Cortex of kidney (tissue), 1 donor: ENCODE measurements at places on chromosomes 6 and 20.

DNA sequence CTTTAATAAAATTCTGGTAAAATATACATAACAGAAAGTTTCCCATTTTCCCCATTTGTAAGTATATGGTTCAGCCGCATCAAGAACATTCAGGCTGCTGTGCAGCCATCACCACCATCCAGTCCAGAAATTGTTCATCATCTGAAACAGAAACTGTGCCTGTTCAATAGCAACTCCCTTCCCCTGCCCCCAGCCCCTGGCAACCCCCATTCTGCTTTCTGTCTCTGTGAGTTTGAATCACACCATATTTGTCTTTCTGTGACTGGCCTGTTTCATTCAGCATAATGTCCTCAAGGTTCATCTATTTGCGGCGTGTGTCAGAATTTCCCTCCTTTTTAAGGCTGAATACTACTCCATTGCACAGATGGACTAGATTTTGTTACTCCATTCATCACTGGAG, 19.1 kb downstream of the VSTM2L start:
- DNase-seq, result no peak

DNA sequence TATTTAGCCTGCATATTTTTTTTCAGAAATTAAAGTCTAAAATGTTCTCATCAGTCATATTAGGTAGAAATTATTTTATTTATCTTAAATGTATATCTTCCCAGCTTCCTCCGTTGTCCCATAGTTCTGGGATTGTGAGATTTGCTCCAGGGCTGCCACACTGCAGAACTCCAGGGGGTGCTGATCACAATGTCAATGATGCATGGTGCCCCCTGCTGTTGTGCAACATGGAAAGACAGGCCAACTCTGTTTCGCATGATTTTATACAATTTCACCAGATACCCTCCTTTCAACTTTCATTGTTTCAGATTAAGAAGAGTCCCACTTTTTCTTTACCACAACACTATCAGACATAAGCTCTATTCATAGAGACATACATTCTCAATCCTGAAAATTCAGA, 35.9 kb downstream of the ID4 start:
- DNase-seq, result no peak

- DNase-seq, result no peak
These were observed 360.4 kb downstream of the LAMA2 start for GRCh38 chr6:129243377-129243776.

GRCh38 chr20:9179193-9179802, 110.4 kb downstream of the PLCB4 start:
- DNase-seq, result no peak

DNA sequence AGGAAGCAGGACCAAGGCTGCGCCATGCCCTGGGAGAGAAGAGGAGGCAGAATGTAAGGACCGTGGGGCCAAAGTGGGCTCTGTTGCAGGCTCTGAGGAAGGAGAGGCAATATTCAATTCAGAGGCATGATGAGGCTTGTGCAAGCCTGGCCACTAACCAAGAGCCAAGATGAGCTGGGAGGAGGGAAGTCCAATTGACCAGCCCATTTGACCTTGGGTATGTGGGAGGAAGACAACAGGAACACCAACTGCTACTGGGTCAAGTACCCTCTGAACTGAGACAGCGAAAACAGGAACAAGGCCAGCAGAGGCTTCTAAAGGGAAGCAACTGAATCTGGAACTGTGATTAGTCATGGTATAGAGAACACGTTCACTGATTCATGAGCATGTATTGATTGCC, 779.6 kb downstream of the MAFB start:
- DNase-seq, result no peak

- DNase-seq, result no peak
These were observed 1343.6 kb upstream of the CITED2 start for GRCh38 chr6:140718021-140718420.

DNA sequence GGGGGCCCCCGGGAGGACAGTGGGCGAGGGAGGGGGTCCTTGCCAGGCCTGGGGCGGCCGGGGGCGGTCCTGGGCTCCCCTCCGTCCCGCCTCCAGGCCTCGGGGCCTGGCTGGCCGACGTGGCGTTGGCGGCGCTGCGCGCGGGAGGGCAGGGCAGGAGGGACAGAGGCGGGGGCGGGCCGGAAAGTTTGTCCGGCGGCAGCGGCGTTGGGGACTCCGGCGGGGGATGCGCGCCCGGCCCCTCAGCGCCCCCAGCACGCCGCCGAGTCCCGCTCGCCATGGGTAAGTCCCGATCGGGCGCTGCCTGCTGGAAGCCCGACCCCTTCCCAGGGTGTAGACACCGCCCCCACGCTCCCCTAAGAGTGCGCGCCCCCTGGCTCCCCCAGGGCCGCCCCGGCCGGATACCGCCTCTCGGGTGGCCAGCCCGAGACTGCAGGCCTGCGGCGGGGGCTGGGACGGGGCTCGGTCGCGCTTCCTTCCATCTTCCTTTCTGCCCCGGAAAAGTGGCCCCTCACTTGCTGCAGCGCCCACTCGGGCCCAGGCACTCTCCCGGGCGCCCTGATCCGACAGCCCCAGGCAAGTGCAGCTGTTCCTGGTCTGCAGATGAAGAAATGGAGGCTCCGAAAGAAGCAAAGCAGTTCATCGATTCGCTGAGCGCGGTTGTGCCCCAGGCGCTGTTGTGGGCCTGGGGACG, at the start of gene SLC2A10:
Gene SLC2A10, plus strand, starts transcription at position 191 of the 694 bp plus-strand sequence. Its CDS starts 88 bp downstream, at position 279.
- no peak for DNase-seq

- DNase-seq, result no peak
These were observed 49.9 kb downstream of the FAM50B start for GRCh38 chr6:3899061-3899460.

- DNase-seq, result no peak
These were observed 14.5 kb downstream of the STX16 start for GRCh38 chr20:58665606-58666005.
